Glutamatergic neuron (in vitro differentiated cells): ENCODE measurements at places on chromosomes 7 and 10.

GRCh38 chr7:27277628-27278027, 35.0 kb downstream of the EVX1 start:
- no peaks in the 10 kb centered on the region for H3K4me1 ChIP-seq
- peaks cover 2% of the 10 kb centered on the region for H3K27me3 ChIP-seq
- H3K36me3 ChIP-seq = no peaks in the 10 kb centered on the region
- no peak overlapping the region for H3K27ac ChIP-seq
- no peak for DNase-seq

GRCh38 chr10:6379015-6379776, 176.5 kb downstream of the PFKFB3 start:
- no peak overlapping the region for H3K27ac ChIP-seq
- DNase-seq = no peak

DNA sequence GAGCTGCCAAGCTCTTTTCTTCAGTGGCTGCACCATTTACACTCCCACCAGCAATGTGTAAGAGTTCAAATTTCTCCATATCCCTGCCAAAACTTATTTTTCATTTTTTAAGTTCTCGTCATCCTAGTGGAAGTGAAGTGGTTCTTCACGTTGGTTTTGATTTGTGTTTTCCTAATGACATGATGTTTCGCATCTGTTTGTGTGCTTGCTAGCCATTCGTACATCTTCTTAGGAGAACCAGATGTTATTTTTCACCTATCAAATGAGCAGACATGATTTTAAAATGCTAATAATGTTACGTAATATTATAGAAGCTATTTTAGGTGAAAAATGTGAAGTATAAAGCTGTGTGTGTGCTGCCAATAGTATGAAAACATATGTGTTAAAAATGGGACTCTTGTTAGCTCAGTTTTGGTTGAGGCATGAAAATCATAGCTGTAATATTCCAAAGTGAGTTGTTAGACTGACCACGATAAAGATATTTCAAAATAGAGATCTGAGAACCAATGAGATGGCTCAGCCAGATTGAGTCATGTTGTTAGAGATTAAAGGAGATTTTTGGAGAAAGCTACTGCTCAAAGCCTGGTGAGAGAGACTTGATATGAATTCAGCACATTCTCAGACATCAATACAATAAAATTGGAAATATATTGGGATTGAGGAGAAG, 25.9 kb upstream of the GALNT11 start:
- H3K4me3 ChIP-seq = no peak overlapping the region
- DNase-seq = no peak
- H3K36me3 ChIP-seq = peaks cover 8% of the 10 kb centered on the region
- no peak overlapping the region for H3K27ac ChIP-seq

GRCh38 chr10:92387289-92387940, 96.4 kb downstream of the MARCHF5 start:
- peak; percentile 26 for DNase-seq
- H3K27me3 ChIP-seq = no peaks in the 10 kb centered on the region
- H3K36me3 ChIP-seq = no peaks in the 10 kb centered on the region
- H3K4me1 ChIP-seq = no peaks in the 10 kb centered on the region
- H3K27ac ChIP-seq = no peak overlapping the region
- no peak overlapping the region for H3K4me3 ChIP-seq

DNA sequence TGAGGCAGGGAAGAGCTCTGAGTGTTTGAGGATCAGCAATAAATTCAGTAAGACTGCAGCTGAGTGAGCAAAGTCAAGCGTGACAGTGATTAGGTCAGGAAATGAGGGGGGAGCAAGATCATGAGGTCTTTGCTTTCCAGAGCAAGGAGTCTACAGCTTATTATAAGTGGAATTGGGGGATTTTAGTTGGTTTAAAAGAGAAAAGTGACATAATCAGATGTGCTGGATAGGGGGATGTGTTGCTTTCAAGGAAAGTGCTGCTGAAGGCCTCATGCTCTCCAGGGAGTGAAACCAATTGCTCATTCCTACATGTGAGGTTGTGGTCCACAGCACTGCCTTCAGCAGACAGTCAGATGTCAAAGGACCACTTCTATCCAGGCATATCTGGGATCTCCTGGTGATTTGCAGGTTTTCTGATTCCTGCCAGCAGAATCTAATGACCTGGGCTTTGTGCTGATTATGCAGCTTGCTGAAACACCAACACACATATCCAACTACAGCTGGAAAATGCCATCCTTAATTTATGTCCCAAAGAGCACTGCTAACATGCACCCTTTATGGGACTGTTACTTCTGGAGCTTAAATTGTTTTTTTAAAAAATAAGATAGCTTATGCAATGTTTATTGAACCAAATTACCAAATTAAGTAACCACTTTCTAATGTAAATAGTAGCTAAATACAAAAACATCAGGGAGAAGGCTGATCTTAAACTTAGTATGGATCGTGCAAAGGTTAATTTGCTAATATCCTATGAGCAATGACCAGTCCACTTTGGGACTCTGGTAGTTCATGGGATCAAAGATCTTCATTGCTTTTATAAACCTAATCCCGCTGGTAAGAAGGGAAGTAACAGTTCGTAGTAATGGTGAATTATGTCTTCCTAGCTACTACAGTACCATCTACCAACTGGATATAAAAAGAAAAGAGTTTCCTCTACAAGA, 607.6 kb downstream of the KCNMA1 start:
- no peak for DNase-seq
- H3K27me3 ChIP-seq = peaks cover 2% of the 10 kb centered on the region
- no peak overlapping the region for H3K4me3 ChIP-seq
- peaks cover 6% of the 10 kb centered on the region for H3K4me1 ChIP-seq
- H3K36me3 ChIP-seq = no peaks in the 10 kb centered on the region

DNA sequence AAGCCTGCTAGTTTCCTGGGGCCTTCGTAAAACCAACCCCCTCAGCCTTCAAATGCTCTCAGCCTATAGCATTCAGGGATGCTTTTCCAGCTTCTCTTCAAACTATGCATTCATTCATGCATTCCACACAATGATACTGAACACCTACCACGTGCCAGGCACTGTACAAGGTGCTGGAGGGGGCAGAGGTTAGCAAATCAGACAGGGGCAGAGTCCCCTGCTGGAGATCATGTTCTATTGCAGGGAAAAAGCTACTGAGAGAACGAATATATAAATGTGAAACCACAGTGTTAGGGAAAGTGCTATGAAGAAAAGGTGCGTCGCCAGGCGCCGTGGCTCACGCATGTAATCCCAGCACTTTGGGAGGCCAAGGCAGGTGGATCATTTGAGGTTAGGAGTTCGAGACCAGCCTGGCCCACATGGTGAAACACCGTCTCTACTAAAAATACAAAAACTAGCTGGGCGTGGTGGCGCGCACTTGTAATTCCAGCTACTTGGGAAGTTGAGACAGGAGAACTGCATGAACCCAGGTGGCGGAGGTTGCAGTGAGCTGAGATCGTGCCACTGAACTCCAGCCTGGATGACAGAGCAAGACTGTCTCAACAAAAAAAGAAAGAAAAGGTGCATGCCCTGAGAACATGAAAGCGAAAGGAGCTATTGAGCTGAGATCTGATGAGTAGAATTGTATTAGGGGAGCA, 64.6 kb upstream of the CALN1 start:
- DNase-seq = no peak
- H3K27ac ChIP-seq = no peak overlapping the region
- H3K27me3 ChIP-seq = peaks cover 7% of the 10 kb centered on the region

- H3K36me3 ChIP-seq = peaks cover 13% of the 10 kb centered on the region
- H3K4me1 ChIP-seq = peaks cover 13% of the 10 kb centered on the region
- peak overlapping the region; percentile 40 for H3K27ac ChIP-seq
- DNase-seq = peak; percentile 24
- no peak overlapping the region for H3K4me3 ChIP-seq
These were observed 78.7 kb upstream of the MKLN1 start for GRCh38 chr7:131249003-131249402.

- DNase-seq = no peak
- H3K27me3 ChIP-seq = no peaks in the 10 kb centered on the region
- H3K4me1 ChIP-seq = peaks cover 2% of the 10 kb centered on the region
- H3K4me3 ChIP-seq = no peak overlapping the region
- no peak overlapping the region for H3K27ac ChIP-seq
- no peaks in the 10 kb centered on the region for H3K36me3 ChIP-seq
These were observed 118.7 kb downstream of the C10orf105 start for GRCh38 chr10:71600849-71601248.

GRCh38 chr7:65354263-65354662, 19.4 kb upstream of the ZNF92 start:
- no peak overlapping the region for H3K4me3 ChIP-seq
- H3K27me3 ChIP-seq = no peaks in the 10 kb centered on the region
- no peak for DNase-seq
- H3K36me3 ChIP-seq = no peaks in the 10 kb centered on the region

DNA sequence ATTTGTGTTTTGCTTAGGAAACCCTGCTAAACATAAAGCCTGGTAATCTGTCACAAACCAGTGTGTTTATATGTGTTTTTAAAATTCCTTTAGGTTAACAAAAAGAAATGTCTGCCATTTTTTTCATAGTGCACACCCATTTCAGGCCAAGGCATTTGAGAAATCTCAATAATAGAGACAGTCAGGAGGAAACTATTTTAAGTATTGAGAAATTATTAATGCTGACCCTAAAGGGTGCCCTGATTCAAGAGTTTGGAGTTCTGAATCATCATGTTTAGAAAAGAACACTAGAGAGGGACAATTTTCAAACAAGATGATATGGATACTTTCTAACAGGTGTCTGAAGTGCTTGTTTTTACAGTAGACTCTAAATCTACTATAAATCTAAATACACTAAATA, 28.7 kb downstream of the MALRD1 start:
- no peak for DNase-seq
- H3K36me3 ChIP-seq = no peaks in the 10 kb centered on the region
- no peak overlapping the region for H3K4me3 ChIP-seq
- H3K4me1 ChIP-seq = no peaks in the 10 kb centered on the region
